ENCODE measurements at places on chromosomes 13 and 19. TPM values are rescaled to one million over a fixed set of nuclear protein-coding genes. Genes with fewer than 3 reads are reported as not detected.

DNA sequence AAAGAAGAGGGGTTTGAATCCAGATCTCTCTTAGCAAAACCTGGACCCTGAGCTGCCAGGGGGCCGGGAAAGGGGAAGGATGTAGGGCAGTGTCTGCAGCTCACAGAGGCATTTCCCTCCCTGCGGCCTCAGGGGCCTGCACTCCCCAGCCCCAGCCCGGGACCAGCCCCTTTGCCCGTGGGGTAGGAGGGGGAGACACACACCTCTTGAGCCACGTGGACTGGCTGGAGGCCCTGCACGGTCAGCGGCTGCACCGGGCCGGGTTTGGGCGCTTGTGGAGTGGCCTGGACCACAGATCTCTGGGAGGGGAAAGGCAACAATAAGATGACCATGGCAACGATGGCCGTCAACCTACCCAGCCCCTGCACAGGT, 26.9 kb downstream of the RFX1 start:
- H3K4me1 ChIP-seq, result peaks cover under 1% of the 10 kb centered on the region
- no peak overlapping the region for H3K4me3 ChIP-seq
- H3K36me3 ChIP-seq, result peaks cover 31% of the 10 kb centered on the region
- no peak for DNase-seq
- no peak overlapping the region for H3K27ac ChIP-seq

DNA sequence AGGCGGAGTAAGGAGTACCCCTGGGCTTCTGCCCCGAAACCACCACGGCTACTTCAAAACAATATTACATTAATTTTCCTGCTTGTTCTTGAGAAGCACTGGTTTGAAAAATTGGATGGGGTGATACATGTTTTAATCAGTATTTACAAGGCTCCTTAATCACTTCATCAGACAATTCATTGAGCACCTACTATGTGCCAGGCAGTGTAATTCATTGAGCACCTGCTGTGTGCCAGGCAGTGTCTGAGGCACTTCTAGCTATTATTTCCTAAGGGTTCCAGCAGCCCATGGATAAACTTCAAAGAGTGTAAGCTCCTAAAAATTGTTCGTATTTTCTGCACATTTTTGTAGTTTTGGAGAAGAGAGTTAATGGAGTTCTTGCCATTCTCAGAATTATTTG, 1.6 kb upstream of the GAS6 start:
- no peaks in the 10 kb centered on the region for H3K27me3 ChIP-seq
- DNase-seq, result no peak
- peaks cover 16% of the 10 kb centered on the region for H3K4me1 ChIP-seq
- H3K4me3 ChIP-seq, result peak overlapping the region; percentile 68

DNA sequence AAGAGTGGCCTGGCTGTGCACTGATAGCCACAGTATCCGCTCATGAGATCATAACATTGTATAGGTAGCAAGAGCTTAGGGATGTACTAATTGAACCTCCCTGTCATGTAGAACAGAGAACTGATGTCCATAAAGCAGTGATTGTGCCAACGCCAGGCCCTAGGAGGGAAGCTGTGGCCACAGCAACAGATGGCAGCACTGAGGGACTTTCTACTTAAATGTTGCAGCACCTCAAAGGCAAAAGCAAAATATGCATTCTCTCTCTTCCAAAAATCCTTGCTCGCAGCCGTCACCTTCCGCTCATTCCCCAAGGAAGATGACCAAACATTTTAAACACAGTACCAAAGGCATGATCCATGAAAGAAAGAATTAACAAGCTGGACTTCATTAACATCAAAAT, 32.3 kb downstream of the COL4A1 start:
- peak; percentile 15 for DNase-seq
- no peaks in the 10 kb centered on the region for H3K27me3 ChIP-seq
- no peak overlapping the region for H3K4me3 ChIP-seq
- no peak overlapping the region for H3K27ac ChIP-seq

ZNF850 gene
- 1.2 TPM for total RNA-seq

Measured in MCF 10A (cell line).